Islet precursor cell (in vitro differentiated cells): ENCODE measurements at places on chromosomes 6 and 20.

DNA sequence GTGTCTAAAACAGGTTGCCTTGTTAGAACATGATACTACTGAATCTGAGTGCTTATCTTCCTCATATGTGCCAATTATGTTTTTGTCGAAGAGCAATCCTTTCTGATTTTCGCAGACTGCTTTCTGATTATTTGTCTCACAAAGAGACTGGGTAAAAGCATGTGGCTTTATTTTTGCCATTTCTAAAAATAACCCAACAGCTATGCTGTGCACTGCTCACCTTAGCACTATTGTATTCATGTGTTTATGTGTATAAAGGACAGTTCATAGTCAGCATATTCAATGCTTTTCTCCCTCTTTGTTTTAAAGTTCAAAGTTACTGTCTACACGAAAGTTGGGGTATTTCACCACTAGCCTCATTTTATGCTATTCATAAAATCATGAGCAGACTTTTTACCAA, 127.0 kb downstream of the SGK1 start:
- DNase-seq: no peak

DNA sequence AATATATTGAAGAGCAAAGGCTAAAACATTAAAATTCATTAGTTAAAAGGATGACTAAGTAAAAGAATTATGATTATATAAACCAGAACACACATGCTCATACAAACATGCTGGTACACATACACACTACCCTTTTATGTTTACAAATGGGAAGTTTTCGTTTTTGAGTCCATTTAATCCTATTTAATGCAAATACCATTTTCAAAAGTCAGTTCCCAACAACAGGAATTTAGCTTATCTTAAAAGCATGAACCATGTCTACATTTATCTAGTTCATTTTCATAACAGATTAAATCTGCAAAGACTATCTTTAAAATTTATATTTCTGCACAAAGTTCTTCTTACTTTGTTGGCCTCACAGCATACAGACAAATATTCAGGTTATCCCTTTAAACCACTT, 42.5 kb downstream of the MAN1A1 start:
- DNase-seq: no peak

- no peak for DNase-seq
Observed at GRCh38 chr6:47041741-47042140, 391 bp downstream of the ADGRF1 start.

- DNase-seq: no peak
Observed at GRCh38 chr20:8043687-8044282, 24.2 kb upstream of the TMX4 start.

- peak; percentile 83 for DNase-seq
Observed at GRCh38 chr6:1767481-1768246, 157.9 kb downstream of the FOXC1 start.

DNA sequence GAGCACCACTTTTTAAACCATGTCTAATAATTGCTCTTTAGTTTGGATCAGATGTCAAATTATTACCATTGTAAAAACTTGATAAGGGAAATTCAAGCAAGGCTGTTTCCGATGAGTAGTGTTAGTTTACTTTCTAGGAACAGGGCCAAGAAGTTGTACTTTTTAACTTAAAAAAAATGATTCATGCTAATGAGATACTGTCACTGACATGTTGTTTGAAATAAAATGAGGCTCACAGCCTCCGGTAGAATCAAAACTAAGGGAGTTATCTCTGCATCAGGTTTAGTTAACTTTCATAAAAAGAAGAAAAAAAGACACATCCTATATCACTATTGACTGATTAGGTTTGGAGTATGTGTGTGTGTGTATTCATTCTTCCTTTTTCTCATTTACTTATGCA, 55.2 kb upstream of the SUPT3H start:
- DNase-seq: no peak

GRCh38 chr6:125363039-125363823, 61.5 kb upstream of the HDDC2 start:
- peak; percentile 93 for DNase-seq

DNA sequence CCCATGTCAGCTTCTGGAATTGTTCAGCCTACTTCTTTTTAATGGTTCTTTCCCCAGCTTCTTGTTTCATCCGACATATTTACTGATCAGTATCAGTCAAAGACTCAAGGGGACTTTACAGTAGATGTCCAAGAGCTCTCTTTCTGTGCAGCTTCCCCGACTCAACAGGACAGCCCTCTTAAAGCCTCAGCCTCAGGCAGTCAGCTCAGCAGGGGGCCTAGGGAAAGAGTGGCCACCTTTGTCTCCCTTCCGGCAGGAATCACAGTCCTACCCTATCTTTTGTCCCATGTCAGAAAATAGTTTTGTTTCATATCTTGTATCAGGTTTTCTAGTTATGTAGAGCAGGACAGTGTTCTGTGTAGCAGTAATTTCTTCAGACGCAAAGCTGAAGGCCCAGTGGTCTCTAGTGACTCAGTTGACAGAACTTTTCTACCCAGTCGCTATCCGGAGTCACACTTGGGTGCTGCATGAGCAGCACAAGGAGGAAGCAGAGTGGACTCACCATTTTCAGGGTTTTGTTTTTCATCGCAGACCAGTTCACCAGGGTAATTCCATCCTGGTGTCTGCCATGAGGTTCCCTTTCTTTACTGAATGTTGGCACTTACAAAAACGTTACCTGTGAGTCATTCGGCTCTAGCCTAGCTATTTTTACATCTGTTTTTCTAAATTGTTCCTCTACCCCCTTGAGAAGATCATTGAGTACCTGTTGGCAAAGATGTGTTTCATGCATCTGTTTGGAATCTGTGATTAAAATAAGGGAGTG, 47.7 kb downstream of the SPATA2 start:
- DNase-seq: peak; percentile 61

GRCh38 chr6:128964233-128964755, 81.4 kb downstream of the LAMA2 start:
- DNase-seq: no peak

DNA sequence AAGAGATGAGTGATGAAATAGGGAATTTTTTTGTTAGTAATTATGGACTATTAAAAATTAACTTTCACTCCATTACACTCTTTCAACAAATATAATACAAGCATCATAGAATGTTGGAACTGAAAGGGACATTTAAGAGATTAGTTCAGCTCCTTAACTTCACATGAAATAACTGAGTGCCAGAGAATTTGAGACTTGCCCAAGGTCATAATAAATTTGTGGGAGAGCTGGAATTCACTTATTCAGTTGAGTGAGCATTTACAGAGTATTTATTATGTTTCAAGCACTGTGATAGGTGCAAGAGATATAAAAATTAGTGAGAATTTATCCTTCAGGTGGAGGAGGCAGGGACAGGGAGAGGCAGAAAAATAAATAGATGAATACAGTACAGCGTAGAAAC, 154.6 kb downstream of the KCNQ5 start:
- DNase-seq: no peak

DNA sequence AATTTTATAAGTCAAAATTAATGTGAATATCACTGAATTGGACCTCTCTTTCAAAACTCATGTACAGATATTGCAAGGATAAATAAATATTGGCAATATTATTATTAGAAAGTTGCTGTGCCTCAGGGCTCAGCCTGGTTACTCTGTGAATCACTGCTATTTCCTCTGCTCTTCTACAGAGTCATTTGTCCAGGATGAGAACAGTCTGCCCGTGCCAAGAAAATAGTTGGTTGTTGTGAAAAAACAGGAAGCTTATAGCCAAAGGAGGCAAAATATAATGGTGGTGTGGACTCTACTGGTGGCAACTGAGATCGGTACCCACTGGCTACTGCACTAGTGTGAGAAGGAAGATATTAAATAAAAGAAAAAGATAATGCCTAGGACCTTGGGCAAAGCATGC, 93.6 kb downstream of the RIMS1 start:
- no peak for DNase-seq

GRCh38 chr6:119476024-119476423, 126.5 kb upstream of the MAN1A1 start:
- DNase-seq: no peak

GRCh38 chr6:24490948-24491347, 1.6 kb upstream of the GPLD1 start:
- DNase-seq: no peak

GRCh38 chr6:116467514-116467913, 6.3 kb downstream of the CALHM6 start:
- DNase-seq: no peak

GRCh38 chr20:62143081-62143956, at the start of the genes PSMA7 and SS18L1:
PSMA7 (minus strand) TSS chr20:62143394; CDS start chr20:62143303, 91 bp downstream.
SS18L1 (plus strand) TSS chr20:62143769; CDS start chr20:62143821, 52 bp downstream.
- DNase-seq: peak; percentile 86

DNA sequence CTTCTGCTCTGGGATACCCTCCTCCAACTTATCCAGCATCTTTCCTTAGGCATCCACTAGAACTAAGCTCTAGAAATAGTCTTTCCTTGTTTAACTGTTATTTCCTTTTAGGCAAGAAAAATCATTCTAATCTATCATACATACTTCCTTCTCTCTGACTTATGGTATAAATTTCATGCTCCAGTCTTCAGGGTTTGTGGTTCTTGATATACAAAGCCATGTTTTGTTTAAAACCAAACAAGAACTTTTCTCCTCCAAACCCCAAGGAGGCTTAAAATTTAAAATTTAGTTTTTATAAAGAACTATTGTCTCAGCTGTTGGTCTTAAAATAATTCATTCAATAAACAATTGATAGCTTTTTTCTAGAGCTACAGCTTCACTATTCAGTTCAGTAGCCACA, 77.2 kb downstream of the CD164 start:
- no peak for DNase-seq

GRCh38 chr20:1002682-1003561, 811 bp upstream of the RSPO4 start:
- DNase-seq: peak; percentile 83

GRCh38 chr20:22385602-22386305, 198.6 kb downstream of the FOXA2 start:
- DNase-seq: no peak

- DNase-seq: no peak
Observed at GRCh38 chr20:43943725-43944124, 29.1 kb downstream of the TOX2 start.

- DNase-seq: peak; percentile 74
Observed at GRCh38 chr6:41066867-41067304, 5.3 kb downstream of the OARD1 start.

DNA sequence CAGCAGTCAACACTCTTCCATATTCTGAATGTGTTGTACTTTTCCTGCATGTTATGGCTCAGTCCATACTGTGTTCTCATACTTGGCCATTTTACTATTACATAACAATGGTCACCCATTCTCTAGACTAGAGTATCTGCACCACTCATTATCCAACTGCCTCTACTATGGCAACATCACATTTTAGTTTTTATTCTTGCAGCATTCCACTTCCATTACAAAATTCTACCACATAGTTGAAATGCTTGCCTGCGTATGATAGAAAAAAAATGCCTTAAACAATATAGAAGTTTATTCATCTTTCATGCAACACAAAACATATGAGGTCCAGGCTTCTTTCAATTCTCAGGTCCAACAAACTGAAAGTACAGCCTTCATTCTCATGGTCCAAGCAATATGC, 128.0 kb downstream of the TENT5A start:
- no peak for DNase-seq

GRCh38 chr20:3996399-3996798, 19.0 kb downstream of the RNF24 start:
- no peak for DNase-seq

DNA sequence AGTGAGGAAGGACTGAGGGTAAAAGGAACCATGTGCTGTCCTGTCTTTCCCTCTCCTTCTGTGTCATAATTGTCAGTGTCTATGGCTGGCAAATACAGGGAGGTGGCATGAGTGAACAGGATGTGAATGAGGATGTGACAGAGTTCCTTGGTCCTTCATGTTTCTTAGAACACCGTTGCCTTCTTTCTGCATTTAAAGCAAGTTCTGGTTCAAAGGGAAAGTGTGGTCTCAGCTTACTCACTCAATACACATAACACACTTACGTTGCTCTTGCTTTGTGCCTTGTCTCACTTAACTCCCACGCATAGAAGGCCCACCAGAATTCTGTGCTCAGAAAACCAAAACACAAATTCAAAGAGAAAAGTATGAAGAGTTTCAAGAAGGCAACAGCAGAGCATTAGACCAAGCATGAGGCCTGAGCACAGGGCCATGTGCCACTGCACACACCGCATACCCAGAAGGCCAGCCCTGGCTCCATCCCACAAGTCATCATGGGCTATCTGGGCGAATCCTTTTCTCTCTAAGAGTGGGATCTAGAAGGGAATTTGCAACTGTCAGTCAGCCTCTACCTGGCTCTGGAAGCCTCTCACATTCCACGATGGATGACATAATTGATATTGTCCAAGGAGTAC, 38.9 kb upstream of the SAYSD1 start:
- no peak for DNase-seq

DNA sequence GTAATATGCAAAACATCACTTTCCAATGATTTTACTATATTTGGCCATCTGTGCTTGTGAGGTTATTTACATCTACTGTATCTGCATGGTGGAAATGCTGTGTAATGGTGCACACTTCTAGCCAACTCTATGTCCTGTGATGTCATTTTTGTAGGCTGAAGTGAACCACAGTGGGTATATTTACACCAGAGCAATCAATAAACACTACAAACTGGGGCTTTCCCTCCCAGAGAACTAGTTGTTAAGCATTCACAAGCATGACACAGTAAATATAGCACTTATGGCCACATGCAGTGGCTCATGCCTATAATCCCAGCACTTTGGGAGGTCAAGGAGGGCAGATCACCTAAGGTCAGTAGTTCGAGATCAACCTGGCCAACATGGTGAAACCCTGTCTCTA, 4.9 kb downstream of the SLC22A2 start:
- no peak for DNase-seq

DNA sequence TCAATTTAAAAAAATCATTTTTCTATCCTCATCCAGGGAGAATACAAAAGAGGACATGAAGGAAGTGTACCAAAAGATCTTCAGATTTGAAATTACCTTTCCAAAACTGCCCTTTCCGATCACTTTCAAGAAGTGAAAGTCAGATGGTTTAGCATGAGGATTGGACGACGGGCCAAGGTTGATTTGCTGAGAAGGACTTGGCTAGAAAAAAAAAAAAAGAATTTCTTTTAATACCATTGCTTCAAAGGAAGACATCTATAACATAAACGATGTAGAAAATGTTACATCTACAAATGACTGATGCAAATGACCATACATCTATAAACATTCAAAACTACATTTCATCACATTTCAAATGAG, 120.9 kb upstream of the SLC2A12 start:
- no peak for DNase-seq

GRCh38 chr6:157560691-157561413, 179.9 kb downstream of the ZDHHC14 start:
- no peak for DNase-seq

GRCh38 chr6:2485116-2485515, 239.7 kb upstream of the GMDS start:
- DNase-seq: no peak
